ENCODE measurements at places on chromosomes 11 and 22.

GRCh38 chr11:35594680-35595079, 23.6 kb upstream of the FJX1 start:
- no peak for DNase-seq

GRCh38 chr11:19887842-19888241, 175.2 kb downstream of the NAV2 start:
- DNase-seq: no peak

DNA sequence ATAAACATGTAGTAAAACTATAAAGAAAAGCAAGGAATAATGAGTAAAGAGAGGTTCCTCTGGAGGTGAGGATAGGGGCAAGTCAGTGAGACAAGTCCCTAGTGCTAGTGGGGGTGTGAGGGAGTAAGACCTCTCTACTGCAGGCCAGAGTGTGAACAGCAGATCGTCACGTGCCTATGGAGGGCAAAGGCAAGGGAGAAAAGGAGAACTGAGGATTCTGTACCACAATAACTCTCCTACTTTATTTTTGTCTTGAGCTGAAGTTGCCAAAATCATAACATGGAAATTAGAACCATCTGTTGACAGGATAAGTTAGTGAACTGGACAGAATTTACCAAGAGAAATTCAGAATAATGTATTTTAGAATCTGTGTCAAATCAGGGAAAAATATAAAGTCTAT, 77.6 kb downstream of the ENTHD1 start:
- DNase-seq: no peak

GRCh38 chr11:78214331-78215194, 25.8 kb downstream of the USP35 start:
- no peak for DNase-seq

GRCh38 chr11:19666951-19667350, 45.7 kb upstream of the NAV2 start:
- DNase-seq: no peak

GRCh38 chr11:3942160-3942955, 86.9 kb downstream of the STIM1 start:
- DNase-seq: no peak

DNA sequence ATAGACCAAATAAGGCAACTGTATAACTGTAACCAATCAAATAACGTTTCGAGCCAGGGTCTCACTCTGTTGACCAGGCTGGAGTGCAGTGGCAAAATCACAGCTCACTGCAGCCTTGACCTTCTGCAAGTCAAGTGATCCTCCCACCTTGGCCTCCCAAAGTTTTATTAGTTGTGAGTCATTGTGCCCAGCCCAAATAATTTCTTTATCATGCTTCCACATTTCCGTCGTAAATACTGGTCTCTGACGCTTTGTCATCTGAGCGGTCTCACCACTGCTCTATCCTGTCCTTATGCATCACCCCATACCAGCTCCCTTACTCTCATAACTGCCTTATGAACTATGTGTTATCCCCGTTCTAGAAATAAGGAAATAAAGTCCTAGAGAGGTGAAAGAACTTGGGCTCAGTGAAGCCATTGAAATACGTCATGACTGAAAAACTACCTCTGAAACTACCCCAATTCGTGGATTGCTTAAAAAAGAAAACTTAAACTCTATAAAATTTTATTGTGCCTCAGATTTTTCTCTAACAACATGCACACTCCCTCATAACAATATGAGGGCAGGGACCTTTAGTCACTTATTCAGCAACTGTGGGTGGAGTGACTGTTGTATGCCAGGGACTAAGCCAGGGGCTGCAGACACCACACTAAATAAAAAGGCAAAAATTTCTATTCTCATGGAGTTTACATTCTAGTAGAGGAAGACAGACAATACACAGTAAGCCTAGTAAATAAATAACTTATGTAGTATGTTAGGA, 15.8 kb upstream of the RTN4RL2 start:
- no peak for DNase-seq

GRCh38 chr11:110089617-110090282, 3.4 kb upstream of the ZC3H12C start:
- DNase-seq: no peak

DNA sequence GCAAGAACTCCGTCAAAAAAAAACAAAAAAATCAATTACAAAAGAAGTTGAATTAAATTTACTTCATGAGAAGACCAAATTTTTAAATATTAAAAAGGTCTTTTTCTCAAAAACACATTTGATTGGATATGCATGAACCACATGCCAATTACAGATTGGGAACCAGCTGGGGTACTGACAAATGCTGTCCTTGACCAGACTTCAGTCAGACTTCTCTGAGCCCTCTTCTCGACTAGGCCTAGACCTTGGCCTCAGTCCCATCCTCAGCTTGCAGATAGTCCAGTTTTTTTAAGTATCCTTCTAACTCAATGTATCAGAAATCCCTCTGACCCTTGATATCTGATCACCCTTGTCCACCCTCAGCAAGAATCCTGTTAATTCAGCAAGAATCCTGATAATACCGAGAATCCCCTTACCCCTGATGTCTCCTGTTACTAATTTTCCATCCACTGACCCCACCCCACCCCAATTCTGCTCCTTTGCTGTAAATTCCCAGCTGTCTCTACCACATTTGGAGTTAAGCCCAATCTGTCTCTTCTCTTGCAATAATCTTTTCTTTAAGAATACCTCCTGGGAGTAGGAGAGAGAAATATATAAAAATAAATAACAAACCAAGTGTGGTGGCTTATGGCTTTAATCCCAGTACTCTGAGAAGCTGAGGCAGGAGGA, 30.9 kb downstream of the OR4D9 start:
- DNase-seq: no peak

GRCh38 chr11:117058761-117059261, 39.4 kb downstream of the SIK3 start:
- no peak for DNase-seq

GRCh38 chr22:45098056-45098455, 65.7 kb upstream of the NUP50 start:
- no peak for DNase-seq

DNA sequence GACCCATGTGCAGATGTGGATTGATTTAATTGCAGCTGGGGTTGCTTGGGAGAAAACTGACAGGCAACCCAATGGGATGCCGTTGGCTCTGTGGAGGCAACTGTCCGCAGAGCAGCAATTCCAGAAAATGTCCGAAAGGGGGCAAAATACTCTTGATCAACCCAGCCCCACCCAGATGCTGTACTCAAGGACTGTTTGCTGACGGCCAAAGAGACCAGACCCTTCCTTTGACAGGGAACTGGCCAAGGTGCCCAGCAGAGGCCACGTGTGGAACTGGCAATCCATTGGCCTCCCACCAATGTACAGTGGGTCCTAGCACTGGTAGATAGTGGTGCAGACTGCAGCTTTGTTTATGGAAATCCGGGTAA, 29.7 kb upstream of the KCNA4 start:
- DNase-seq: no peak

DNA sequence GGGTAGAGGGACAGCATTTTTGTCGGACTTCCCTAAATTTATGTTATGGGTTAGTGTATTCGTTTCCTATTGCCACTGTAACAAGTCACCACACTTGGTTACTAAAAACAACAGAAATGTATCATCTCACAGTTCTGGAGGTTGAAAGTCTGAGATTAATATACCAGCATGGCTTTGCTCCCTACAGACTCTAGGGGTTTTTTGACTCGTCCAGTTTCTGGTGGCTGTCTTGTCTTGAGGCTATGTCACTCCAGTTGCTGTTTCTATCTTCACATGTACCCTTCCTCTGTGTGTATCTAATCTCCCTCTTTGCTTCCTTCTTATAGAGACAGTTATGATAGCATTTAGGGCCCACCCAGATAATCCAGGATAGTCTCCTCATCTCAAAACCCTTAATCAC, 9.1 kb upstream of the CCDC179 start:
- no peak for DNase-seq

DNA sequence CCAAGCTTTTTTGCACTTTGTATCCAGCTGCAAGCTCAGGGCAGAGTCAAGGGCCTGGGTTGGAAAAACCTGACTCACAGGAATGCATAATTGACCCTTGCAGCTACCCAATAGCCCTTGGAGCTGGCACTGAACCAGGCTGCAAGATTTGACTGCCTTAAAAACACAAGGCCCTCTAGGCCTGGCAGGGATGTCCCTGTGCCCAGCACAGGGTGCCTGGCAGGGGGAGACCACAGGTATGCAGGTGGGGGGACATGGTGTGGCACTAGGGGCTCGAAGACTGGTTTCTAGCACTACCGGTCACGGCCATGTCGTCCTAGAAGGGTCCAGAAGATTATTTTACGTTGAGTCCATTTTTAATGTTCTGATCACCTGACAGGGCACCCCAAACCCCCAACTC, 30.2 kb downstream of the SBF1 start:
- no peak for DNase-seq

DNA sequence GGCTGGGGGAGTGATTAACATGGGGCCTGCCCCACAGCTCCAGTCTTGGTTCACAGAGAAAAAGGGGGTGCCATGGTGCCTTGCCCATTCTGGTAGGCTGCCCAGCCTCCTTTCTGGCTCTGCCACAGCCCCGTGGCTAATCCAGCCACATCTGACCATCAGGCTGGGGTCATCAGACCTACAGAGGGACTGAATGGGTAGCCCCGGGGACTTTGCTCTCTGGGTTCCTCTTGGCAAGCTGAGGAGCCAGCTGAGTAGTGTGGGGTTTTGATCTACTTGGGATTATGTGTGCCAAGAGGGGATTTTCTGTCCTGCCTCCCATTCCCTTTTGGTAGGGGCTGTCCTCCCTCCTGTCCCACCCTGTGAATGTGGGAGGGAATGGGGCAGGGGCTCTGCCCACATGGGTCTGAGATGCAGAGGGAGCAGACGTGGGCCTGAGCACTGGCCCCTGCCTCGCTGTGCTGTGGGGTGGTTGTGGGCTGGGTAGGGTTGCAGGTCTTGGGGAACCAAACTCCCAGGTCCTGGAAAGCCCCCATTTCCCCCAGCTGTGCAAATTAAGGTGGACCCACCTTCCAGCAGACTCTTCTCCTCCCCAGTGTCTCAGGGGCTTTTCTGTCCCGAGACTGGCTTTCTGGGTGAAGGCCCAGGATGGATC, 32.0 kb downstream of the CD82 start:
- no peak for DNase-seq

DNA sequence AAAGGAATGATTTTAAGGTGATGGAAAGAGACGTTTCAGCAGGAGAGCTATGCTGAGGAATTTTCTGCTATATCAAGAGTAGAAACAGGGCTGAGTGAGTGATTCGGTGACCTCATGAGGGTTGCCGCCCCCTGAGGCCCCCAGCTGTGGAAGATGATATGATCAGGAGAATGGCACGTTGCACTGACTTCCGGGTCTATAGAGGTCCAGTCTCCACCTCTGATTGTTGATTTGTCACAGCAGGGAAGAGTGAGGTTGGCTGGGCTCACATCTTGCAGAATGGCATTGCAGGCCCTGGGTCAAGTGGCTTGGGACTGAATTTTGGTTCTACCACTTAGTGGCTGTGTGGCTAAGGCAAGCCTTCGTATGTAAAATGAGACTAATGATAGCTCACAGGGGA, 205.1 kb downstream of the SNX19 start:
- DNase-seq: no peak

- DNase-seq: no peak
Measured at GRCh38 chr11:46438211-46438610, 46.6 kb upstream of the CHRM4 start.

GRCh38 chr11:132177106-132177505, 806.7 kb downstream of the NTM start:
- no peak for DNase-seq

DNA sequence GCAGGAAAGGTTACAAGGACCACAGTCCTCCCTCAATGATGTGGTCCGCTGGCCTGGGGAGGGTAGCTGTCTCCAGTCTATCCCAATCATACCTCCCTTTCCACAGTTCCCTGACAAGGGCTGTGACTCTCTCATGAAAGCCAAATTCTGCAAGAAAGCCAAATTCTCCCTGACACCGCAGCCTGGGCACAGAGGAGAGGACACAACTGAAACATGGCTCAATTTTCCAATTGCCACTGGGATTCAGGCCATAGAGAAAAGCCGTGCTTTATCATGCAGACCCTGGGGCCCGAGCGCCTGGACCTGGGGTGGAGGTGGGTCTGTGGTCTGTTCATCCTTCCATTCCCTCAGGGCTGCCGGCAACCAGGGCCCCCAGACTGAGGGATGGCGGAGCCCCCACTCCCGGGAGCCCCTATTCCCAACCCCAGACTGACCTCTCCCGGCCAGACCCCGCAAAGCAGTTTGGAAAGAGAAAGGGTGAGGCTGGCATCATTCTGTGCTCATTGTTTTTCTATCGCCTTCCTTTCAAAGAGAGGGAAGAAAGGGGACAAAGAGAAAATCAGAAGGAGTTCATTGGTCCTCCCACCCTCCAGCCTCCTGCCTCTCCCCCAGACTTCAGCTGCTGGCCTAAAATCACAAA, 239.5 kb downstream of the BUD13 start:
- DNase-seq: no peak

DNA sequence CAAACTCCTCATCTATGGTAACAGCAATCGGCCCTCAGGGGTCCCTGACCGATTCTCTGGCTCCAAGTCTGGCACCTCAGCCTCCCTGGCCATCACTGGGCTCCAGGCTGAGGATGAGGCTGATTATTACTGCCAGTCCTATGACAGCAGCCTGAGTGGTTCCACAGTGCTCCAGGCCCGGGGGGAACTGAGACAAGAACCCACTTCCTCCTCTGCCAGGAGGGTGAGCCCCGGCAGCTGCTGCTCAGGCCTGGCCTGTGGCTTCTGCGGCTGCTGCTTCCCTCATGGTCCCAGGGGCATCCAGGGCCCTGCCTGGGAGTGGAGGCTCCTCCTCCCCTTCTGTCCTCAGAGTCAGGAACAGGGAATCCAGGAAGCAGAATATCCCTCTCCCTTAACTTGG, 98.4 kb downstream of the ZNF280B start:
- no peak for DNase-seq

DNA sequence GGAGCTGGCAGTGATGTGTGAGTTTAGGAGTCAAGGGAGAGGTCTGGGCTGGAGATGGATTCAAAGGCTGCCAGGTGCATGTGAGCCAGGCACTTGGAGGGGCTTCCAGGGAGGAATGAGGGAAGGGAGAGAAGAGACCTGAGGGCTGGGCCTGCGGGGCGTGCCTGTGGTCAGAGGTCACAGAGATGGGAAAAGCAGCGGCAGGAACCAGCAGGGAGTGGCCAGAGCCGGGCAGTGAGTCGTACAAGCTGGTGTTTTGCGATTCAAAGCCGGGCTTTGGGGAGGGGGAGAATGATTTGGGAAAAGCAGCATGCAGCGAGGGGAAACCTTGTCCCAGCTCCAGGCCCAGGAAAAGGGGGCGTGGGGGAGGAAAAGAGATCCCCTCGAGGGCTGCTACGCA, 96.9 kb upstream of the RTL6 start:
- no peak for DNase-seq

DNA sequence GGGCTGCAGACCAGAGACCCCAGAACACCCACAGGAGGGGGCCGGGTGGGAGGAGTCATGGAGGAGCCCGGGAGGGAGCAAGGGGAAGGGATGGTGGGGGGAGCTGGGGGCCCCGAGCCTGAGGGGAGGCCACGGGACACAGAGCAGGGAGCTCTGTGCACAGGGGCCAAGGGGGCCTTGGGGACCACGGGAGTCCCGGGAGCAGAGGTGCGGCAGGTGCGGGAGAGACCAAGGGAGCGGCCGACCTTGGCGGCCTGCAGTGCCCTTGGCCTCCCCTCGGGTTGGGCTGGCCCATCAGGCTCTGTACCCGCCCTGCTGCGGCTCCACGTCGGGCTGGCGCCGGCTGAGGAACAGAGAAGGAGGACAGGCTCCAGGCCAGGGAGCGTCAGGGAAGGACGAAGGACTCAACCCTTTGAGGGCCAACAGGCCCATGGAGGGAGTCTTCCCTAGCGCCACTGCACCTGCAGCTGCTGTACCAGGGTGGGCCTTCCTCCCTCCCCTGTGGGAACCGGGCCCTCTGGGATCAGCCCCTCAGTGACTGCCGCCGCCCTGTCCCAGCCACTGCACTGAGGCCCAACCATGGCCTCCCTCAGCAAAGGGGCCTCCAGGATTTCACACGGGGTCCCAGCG, 17.8 kb upstream of the BRSK2 start:
- no peak for DNase-seq

Measured in stimulated activated CD8-positive, alpha-beta memory T cell treated with anti-CD3 and anti-CD28 coated beads, Interleukin-4, amount 100 ng/mL, for 1 hour (primary cell).